Effector CD8-positive, alpha-beta T cell (primary cell): ENCODE measurements at places on chromosomes 6 and 20.
A peak's percentile ranks its signal among the peaks of the same experiment; 100 is the strongest.

DNA sequence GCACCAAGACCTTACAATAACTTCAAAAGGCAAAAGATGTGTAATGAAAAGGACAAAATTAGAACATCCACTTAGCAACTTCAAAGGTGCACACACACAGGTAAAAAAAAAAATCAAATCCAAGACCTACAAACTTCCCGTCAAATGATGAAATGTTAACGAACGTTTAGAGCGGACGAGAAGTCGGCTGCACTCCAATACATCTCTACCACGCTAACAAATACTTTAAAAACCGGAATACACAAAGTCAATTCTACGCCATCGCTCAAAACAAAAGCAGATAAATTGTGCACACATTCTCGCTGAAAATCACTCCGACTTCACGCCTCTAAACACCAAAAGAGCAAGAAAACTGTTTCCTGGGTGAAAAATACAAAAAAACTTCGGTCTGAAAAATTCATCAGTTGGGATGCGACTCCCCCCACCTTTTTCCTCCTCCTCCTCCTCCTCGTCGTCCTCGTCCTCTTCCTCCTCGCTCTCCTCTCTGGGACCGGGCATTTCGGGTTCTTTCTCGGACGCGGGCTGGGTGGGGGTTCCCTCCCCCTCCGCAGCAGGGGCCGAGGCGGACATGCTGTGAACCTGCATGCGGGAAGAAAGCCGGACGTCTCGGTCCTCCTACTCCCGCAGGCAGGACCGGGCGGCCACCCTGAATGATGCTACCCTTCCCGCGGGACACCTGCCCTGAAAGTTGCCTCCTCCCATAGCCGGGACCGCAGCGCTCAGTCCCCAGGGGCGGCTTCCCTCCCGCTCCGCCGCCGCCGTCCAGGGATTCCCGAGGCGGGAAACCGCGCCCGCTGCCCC, 712 bp downstream of the DEK start:
- DNase-seq = no peak

- DNase-seq = no peak
These were observed 526.4 kb downstream of the QKI start for GRCh38 chr6:163940705-163941623.

DNA sequence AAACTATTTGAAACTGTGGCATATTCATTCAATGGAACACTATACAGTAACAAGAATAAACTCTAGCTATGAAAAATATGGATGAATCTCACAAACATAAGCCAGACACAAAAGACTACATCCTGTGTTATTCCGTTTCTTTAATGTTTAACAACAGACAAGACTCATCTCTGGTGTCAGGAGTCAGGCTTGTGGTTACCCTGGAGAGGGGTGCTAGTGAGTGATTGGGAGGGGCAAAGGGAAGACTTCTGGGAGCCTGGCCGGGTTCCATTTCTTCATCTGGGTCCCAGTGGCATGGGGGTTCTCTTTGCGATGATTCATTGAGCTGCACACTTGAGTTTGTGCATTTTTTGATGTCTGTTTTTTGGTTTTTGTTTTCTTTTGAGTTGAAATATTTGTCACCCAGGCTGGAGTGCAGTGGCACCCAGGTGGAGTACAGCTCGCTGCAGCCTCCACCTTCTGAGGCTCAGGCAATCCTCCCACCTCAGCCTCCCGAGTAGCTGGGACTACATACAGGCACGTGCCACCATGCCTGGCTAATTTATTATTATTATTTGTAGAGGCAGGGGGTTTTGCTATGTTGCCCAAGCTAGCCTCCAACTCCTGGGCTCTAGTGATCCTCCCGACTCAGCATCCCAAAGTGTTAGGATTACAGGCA, 21.2 kb upstream of the TTPAL start:
- DNase-seq = no peak

- DNase-seq = no peak
These were observed 4.8 kb upstream of the NTSR1 start for GRCh38 chr20:62703853-62704228.

DNA sequence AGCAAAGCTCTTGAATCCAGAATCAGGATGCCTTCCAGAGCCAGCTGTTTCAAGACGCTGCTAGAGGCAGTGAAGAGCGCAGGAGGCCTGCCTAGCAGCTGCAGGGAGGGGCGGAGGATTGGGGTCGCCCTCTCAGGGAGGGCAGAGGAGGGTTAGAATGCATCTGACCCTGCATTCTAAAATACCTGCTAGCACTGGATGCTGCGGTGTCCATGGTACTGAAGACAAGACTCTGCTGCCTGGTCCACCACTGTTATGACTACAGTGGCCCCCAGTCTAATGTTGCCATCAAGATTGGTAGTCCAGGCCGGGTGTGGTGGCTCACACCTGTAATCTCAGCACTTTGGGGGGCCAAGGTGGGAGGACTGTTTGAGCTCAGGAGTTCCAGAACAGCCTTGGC, 193.7 kb upstream of the PROKR2 start:
- DNase-seq = no peak

DNA sequence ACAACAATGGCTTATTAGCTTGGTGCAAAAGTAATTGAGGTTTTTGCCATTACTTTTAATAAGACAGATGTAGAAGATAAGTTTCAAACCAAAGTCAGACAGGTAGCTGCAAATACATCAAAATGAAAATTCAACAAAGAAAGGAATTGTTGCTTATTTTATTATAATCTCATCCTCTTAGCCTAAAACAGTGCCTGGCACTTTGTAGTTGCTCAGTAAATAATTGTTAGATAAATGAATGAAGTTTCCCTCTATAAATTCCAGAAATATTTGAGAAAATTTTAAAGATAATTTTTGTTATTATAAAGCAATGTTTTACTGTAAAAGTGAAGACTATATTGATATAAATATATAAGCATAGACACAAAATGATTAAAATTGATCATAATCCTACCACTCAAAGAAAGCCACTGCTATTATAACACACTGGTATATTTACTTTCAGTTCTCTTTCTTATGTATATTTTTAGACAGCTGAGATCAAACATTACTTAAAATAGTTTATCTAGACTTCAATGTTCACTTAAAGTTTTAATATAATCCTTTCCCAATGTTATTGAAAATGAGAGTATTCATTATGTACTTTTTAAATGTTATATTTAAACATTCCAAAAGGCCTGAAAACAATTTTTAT, 42.5 kb downstream of the SESN1 start:
- no peak for DNase-seq

- DNase-seq = no peak
These were observed 17.5 kb downstream of the PPARD start for GRCh38 chr6:35359744-35360348.

DNA sequence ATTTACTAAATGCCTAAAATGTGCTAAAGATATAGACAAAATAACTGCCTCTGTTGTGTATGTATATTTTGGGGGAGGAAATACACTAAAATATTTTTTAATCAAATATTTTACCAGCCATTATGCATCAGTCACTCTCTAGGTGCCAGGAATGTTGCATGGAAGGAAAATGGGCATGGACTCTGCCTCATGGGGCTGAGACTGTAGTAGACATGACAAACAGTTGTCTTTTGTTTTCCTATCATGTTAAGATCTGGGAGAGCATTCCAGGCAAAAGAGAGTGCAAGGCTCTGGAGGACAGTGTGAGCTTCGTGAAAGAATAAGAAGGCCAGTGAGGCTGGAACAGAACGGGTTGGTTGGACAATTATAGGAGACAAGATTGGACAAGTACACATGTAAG, 26.5 kb downstream of the HLA-DOB start:
- no peak for DNase-seq

- DNase-seq = no peak
These were observed 184.5 kb downstream of the KIF16B start for GRCh38 chr20:16388731-16389130.

DNA sequence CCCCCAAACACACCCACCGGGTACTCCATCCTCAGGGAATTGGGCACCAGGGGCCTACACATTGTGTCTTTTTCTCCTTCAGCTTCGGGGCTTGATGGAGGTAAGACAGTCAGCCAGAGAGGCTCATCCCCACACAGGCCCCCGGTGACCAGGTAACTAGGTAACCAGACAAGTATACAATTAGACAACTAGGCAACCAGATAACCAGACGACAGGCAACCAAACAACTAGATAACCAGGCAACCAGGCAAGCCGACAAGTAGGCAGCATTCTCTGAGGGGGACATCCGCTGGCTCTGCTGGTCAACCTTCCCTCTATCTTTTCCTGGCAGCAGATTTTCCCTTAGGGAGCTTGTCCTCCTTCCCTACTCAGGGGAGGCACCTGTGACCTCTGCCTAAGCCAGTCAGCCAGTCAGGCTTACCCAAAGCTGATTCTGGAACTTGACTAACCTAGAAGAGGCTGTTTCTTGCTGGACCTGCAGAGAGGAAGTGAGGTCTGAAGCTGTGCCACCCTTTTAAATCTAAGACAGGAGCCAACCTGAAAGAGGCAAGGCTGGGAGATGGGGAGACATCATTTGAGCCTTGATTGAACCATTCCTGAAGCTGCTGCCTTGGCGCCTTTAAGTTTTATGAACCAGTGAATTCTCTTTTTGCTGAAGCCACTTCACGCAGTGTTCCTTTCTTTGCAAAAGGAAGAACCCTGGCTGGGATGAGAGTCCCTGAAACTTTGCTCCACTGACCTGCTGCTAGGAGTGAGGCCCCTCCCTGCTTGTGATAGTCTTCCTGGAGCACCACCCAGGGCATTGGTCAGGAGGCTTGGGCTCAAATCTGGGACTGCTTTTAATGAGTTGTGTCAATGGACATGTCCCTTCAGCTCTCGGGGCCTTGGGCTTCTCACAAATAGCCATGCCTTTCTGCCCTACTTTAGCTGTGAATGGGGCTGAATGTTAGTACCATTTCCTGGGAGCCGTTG, 96.4 kb upstream of the RNF24 start:
- no peak for DNase-seq

DNA sequence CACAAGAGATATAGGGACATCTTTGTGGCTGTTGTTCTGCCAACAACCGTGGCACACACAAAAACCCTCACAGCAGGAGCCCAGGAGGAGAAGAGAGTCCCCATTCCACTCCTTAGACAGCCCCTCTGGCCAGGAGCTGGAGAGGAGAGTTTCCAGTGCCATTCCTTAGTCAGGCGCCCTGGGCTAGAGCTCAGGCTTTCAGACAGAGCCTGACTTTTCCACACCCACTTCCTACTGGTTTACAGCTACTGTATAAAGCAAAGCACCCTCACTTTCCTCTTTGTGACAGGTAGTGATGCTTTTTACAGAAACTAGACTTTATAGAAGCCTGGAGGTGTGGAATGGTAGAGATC, 145.9 kb downstream of the SYCP2 start:
- no peak for DNase-seq

- no peak for DNase-seq
These were observed 43.3 kb downstream of the MGME1 start for GRCh38 chr20:18011951-18012645.

GRCh38 chr6:22582417-22583205, 13.2 kb downstream of the HDGFL1 start:
- DNase-seq = no peak

DNA sequence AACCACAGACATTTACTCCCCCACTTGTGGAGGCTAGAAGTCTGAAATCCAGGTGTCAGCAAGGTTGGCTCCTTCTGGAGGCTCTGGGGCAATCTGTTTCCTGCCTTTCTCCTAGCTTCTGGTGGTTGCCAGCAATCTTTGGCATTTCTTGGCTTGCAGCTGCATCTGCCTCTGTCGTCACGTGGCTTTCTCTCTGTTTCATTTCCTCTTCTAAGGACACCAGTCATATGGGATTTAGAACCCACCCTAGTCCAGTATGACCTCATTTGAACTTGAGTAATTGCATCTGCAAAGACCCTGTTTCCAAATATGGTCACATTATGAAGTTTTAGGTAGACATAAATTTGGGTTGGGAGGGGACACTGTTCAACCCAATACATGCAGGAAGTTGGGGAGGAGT, 56.2 kb upstream of the EPB41L1 start:
- no peak for DNase-seq

GRCh38 chr6:149013586-149014344, 266.9 kb downstream of the UST start:
- DNase-seq = no peak

DNA sequence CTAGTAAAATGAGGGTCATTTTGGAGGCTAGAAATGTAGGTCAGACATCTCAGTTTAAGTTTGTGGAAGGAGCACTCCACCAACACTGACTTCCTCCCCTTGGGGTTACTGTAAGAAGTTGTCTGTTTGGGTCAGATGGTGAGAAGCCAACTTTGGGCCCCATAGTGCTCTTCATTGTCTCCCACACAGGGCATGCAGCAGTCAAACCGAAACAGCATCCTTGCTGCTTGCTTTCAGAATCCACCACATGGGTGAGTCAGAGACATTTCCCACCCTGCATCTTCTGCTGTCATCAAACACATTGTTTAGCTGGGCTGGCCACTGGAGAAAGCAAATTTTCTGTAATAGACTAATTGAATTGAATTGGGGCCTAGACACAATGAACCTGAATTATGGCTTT, 16.8 kb downstream of the IL17F start:
- DNase-seq = no peak

- DNase-seq = no peak
These were observed 249.0 kb upstream of the OPRM1 start for GRCh38 chr6:153790048-153790447.

GRCh38 chr20:34268851-34269636, 27.8 kb downstream of the ASIP start:
- no peak for DNase-seq

GRCh38 chr6:41581381-41581991, 35.3 kb downstream of the FOXP4 start:
- DNase-seq = no peak

DNA sequence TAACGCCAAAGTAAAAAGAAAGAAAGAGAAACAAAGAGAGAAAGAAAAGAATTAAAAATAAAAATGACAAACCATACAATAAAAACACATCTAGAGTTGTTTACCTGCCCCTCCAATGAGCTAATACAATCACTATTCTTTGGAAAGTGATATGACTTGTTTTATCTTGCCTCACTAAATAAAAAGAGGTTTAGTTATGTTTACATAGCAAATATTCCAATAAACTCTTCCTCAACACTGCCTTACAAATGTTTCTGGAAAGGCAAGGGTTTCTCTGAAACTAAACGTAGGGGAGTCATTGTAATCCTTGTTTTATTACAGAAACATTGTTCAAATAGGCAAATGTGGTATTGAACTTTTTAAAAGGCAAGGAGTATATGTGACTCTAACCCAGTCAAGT, 396.2 kb downstream of the EPM2A start:
- no peak for DNase-seq

DNA sequence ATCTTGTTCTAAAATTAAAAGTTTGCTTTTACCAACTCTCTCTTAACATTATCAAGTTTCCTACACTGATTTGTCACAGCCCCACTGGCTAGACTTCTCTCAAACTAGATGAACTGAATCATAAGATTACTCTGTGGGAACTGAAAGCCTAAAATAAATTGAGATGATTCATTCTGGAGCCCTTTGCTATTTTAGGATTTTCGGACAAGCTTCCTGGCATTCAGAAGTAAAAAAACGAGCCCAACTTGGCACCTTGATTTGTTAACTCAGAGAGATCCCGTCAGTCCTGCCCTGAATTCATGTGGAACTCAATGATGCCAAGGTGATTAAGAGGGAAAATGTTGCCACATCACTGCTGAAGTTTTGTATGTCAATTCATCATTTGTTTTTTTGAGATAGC, 122.0 kb upstream of the NRSN1 start:
- no peak for DNase-seq

GRCh38 chr6:11538052-11538818, 686 bp downstream of the TMEM170B start:
- DNase-seq = peak; percentile 21
